ENCODE measurements at places on chromosomes 1 and 21.

DNA sequence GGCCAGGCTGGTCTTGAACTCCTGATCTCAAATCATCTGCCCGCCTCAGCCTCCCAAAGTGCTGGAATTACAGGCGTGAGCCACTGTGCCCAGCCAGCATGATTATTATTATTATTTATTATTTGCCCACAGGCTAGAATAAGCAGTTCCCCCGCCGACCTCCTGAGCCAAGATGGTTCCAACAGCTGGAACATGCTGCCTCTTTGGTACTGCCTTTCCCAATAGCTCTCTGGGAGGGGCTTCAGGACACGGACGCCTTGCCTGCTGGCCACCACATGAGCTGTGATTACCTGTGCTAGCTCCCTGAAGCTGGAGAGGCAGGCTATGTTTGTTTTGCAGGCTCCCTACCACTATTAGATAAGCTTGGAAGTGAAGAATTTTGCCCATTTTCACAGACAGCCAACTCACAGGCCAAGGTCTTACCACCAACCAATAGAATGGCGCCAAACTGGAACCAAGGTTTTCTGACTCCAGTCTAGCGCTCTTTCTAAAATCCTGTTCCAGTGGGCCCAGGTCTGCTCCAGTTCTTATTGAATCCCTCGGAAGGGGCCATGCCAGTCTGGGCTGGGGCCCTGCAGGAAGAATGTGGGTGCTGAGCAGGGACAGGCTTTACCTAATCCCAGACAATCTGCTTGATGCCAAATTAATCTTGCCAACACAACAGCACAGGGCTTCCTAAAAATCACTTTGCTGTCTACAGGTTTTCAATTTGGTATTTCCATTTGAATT, 2.1 kb upstream of the GPR61 start:
- DNase-seq, result no peak

DNA sequence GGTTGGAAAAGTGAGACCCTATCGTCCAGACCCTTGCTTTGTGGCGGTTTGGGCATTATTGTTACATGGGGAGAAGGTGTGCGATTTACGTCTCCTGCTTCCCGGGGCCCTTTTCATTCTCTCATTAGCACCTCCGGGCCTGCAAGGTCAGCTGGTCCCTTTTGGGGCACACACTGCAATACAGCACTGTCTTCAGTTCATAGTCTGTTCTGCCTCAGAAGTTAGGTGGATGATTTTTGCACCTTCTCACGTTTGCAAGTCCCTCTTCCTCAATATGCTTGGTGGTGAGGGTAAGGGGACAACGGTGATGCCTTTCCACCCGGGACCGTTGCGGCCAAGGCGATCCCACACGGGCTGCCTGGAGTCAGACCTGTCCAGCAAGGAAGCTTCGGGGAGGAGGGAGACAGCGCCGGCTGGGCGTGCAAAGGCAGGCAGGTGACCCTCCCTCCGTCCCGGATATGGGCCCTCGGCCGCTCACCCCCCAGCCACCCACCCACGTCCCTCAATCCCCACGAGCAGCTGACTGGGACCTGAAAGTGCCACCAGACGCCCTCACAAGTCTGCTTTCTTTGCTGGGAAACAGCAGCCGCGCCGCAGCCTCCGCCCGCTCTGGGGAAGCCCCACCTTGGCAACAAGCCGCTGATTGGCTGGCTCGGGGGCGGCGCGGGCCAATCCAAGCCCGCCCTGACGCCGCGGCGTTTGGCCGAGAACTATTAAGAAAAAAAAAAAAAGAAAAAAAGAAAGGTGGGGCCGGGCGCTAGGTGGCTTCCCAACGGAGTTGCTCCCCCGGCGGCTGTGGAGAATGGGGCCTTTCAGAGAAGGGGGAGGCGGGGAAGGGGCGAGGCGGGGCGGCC, 21.7 kb downstream of the BTG2 start:
- DNase-seq, result peak; percentile 96

DNA sequence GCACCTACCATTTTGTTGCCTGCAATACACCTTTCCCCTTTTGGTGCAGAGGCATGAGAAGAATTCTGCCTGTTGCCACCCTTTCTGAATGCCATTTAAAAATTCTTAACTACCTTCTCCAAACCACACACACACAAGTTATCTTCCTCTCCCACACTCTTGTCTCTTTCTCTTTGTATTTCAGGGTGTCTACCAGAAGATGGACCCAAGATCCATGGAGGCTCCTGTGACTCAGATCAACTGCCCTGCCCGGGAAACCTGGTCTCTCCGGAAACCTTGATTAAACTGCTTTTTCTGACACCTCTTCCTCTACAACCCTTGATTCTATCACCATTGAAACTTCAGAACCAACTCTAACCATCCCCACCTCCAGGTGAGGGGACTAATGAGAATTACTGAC, 2.4 kb upstream of the TARS2 start:
- no peak for DNase-seq

- no peak for DNase-seq
Observed at GRCh38 chr1:19840228-19840627, 25.1 kb upstream of the RNF186 start.

- DNase-seq, result no peak
Observed at GRCh38 chr1:194930132-194930531, 1678.1 kb downstream of the KCNT2 start.

- no peak for DNase-seq
Observed at GRCh38 chr1:23456226-23456625, 27.8 kb downstream of the ASAP3 start.

DNA sequence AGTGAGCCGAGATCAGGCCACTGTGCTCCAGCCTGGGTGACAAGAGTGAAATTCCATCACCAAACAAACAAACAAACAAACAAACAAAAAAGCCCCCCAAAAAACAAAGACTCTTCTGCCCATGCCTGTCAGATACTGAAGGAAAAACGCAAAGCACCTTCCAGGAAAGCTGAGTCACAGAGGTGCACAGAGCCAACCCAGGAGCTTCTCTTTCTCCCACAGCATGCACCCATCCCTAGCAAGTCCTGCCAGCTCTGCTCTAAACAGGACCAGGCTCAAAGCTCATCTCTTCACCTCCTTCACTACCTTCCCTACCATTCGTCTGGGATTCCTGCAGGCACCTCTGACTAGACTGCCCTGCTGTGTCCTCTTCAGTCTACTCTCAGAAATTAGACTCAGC, 46.5 kb downstream of the ETS2 start:
- no peak for DNase-seq

- DNase-seq, result no peak
Observed at GRCh38 chr21:44696572-44696971, 400 bp upstream of the KRTAP10-12 start.

GRCh38 chr1:114219172-114219868, 65.7 kb upstream of the SYT6 start:
- DNase-seq, result no peak

GRCh38 chr1:116861137-116861536, 48.6 kb upstream of the PTGFRN start:
- DNase-seq, result no peak

DNA sequence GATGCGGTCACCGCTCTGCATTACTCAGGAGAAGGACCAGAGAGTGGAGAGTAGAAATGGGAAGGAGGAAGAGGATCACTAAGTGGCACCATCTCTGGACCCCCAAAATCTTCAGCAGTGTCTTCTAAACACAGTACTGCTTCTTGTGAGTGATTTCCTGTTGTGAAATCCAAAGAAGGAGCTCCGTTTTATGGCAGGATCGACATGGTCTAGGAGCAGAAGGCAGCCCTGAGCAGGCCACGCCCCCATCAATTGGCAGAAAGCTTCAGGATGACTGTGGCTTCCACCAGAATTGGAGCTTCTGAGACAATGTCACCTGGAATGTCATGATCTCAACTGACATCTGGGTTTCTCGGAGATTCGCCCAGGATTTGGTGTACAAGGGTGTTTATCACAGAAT, 171.5 kb downstream of the ADSS2 start:
- DNase-seq, result no peak

DNA sequence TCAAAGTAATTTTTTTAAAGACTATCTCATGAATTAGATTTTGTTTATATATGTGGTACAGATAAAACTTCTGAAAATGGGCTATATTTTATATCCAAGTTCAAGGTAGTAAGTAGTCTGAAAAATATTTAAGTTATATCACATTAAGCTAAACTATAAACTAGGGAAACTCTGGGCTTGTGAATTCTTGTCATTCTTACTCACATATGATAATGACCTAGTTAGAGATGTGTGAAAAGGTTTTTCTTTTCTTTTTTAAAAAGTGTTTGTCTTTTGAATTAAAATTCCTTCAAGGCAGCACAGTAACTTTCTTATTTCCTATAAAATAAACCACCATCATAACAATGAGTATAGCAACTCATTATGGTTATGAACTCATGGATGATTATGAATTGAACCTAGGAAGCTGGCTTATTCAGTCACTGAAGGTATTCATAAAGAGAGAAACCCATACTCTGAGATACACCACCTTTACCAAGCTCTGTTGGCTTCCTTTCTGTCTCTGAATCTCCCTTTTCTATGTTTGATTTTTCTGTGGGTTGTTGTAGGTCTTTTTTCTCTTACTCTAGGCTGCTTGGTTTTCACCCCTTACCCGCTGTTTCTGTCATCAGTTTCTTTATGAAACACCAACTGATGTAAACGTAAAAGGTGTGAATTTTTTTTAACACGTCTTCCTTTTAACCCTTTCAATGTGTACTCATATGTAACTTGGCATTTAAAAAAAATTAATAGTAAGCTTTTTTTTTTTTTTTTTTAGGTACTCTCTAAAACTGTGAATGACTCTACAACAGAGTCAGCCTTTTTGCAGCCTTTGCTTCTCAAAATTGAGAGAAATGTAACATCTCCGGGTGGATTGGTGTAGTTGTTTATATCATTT, 25.2 kb downstream of the IL12RB2 start:
- peak; percentile 63 for DNase-seq

DNA sequence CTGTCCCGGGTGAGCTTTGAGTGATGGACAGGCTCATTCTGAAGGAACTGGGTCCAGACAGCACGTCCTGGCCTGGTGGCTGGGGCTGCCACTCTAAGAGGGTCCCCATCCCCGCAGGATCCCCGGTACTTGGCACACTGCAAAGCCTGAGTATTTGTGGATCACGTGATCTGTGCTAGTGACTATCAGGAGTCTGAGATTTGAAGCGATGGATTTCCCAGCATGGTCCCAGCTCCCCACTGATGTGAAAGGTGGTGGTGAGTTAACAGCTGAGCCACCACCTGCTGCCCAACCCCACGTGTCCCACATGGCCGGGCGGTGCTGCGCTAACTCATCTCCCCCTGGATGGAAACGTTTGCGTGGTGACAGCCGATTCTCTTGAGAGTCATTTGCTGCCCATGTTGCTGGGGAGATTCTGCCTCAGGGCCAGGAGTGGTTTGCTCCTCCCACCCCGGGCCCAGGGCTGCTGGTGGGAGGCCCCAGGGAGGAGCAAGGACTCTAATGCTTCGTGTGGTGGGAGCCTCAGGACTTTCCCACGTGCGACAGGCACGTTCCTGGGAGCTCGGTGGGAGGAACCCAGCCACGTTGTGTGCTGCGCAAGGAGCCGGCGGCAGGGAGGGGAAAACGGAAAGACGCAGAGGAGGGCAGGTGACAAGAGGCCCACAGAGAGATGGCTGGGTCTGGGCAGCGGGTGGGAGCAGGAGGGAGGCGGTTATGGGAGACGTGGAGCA, 15.1 kb downstream of the FAAP20 start:
- no peak for DNase-seq

DNA sequence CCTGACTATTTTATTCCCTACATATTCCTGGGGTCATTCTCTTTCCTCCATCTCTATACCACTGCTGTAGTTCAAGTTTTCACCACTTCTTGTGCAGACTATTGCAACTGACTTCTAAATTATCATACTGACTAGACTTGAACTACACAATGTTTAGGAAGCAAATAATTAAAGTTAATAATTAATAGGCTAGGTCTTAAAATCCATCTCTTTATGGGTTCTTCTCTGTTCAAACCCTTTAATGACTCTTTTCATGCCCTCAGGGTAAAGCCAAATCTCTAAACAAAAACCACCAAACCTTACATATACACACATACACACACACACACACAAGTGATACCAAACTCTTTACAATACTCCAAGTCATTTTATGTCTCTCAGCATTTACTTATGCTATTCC, 22.3 kb upstream of the MOB3C start:
- DNase-seq, result no peak

DNA sequence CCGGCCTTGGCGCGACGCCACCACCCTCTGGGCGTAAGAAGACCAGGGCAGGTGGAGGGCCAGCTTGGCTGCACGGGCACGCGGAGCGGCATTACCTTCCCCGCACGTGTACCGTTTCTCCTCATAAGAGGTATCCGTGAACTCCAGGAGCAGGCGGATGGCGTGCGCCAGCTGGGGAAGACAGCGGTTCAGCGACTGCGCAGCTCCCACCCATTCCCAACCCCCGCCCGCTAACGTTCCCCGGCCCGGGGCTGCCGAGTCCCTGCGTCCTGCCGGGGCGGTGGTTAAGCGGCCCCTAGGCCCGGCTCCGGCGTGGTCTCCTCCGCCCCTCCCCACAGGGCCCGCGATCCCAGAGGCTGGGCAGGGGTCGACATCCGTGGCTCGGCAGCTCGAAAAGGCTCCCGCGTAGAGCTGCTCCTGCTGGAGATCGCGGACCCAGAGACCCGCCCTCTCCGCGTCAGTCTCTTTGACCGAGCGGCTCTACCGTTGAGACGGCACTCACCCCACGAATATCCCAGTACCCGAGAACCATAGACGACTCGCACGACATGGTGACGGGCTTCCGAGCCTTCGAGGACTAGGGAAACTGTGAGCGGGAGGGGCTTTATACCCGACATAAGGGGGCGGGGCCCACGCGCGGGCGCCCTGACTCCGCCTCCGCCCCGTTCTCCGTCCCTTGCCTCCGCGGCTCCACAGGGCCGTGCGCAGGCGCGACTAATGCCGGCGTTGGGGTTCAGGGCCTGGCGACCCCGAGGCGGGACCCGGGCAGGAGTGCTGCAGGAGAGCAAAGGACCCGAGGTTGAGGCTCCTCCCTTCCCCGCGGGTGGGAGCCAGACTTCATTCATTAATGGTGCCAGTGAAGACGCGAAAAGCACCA, 862 bp downstream of the GSTM3 start:
- DNase-seq, result peak; percentile 90

GRCh38 chr1:208206092-208206698, 38.0 kb downstream of the PLXNA2 start:
- no peak for DNase-seq

- DNase-seq, result no peak
Observed at GRCh38 chr1:205017766-205018165, 25.2 kb upstream of the CNTN2 start.

DNA sequence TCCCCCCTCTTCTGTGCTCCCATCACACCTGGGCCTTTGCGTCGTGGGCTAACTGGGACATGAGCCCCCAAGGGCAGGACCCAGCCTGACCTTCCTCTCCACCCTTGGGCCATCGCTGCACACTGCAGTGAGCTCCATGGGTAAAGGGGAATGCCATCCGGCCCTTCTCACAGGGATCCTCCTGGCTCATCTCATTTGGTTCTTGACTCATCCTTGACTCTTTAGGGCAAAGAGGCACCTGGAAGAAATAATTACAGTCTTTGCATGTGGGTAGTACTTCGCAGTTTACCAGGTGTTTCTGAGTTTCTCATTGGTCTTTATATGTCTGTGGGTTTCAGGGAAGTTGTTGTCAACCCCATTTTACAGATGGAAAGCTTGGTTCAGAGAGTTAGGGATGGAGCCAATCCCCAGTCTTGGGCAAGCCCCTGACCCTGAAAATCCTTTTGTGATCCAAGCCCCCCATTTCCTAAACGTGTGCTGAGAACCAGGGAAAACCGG, 59.3 kb upstream of the ID3 start:
- no peak for DNase-seq
